Left ventricle myocardium inferior (tissue), 1 donor: ENCODE measurements at places on chromosomes 13 and 19. TPM values are rescaled to one million over a fixed set of nuclear protein-coding genes. Genes with fewer than 3 reads are reported as not detected.

GRCh38 chr13:112723771-112724170 lies 33.9 kb downstream of the ATP11A start:
- peaks cover 76% of the 10 kb centered on the region for H3K4me1 ChIP-seq
- H3K27me3 ChIP-seq = no peaks in the 10 kb centered on the region
- no peaks in the 10 kb centered on the region for H3K36me3 ChIP-seq

GRCh38 chr19:51386882-51387520 lies 773 bp downstream of the LIM2 start:
- no peaks in the 10 kb centered on the region for H3K4me1 ChIP-seq
- peaks cover 18% of the 10 kb centered on the region for H3K27me3 ChIP-seq
- no peak overlapping the region for H3K27ac ChIP-seq
- H3K4me3 ChIP-seq = no peak overlapping the region
- H3K36me3 ChIP-seq = no peaks in the 10 kb centered on the region
- no peak for DNase-seq

- H3K36me3 ChIP-seq = peaks cover 44% of the 10 kb centered on the region
- no peaks in the 10 kb centered on the region for H3K27me3 ChIP-seq
- H3K4me3 ChIP-seq = no peak overlapping the region
- no peak for DNase-seq
- H3K4me1 ChIP-seq = no peaks in the 10 kb centered on the region
Observed at GRCh38 chr19:17058236-17058635, 17.0 kb downstream of the HAUS8 start.

GRCh38 chr19:47470447-47471195 lies 1.1 kb downstream of the SLC8A2 start:
- no peak overlapping the region for H3K27ac ChIP-seq
- no peak overlapping the region for H3K4me3 ChIP-seq
- H3K4me1 ChIP-seq = peaks cover 7% of the 10 kb centered on the region
- peaks cover 94% of the 10 kb centered on the region for H3K27me3 ChIP-seq

- no peaks in the 10 kb centered on the region for H3K4me1 ChIP-seq
- H3K36me3 ChIP-seq = no peaks in the 10 kb centered on the region
- no peak overlapping the region for H3K4me3 ChIP-seq
- no peak overlapping the region for H3K27ac ChIP-seq
Observed at GRCh38 chr13:43464578-43465264, 322.1 kb downstream of the ENOX1 start.

DNA sequence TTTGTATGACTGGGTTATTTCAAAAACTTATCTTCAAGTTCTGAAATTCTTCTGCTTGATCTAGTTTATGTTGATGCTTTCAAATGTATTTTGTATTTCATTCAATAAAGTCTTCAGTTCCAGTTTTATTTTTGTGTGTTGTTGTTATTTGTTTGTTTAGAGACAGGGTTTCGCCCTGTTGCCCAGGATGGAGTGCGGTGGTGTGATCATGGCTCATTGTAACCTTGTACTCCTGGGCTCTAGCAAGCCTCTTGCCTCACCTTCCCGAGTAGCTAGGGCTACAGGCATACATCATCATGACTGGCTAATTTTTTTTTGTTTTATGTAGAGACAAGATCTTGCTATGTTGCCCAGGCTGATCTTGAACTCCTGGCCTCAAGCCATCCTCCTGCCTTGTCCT lies 40.3 kb upstream of the ARHGEF7 start:
- no peaks in the 10 kb centered on the region for H3K36me3 ChIP-seq
- H3K4me1 ChIP-seq = no peaks in the 10 kb centered on the region
- DNase-seq = no peak
- H3K4me3 ChIP-seq = no peak overlapping the region
- no peaks in the 10 kb centered on the region for H3K27me3 ChIP-seq

DNA sequence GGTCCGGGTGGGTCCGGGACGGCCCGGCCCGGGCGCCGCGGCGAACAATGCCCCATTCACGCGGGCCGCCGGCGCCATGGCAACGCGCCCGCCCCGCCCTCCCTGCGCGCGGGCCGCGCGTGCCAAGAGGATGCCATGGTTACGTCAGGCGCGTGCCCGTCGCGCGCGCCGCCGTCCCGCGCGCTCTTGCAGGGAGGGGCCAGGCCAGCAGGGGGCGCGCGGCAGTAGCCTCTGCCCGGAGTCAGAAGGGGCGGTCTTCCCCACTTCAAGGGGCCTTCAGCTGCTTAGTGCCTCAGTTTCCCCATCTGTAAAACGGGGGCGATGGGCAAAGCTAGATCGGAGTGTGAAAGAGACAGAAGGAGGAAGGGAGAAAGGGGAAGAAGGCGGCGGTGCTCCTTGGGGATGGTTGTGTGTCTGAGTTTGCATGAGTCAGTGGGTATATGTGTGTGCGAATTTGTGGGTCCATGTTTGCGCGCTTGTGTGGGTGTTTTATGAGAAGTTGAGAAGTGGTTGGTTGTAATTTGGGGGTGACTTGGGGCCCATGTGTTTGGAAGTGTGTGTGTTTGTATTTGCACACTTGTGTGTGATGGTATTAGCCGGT lies 11.6 kb upstream of the NFIX start:
- H3K27me3 ChIP-seq = no peaks in the 10 kb centered on the region
- no peak overlapping the region for H3K27ac ChIP-seq
- H3K4me1 ChIP-seq = peaks cover 24% of the 10 kb centered on the region
- H3K36me3 ChIP-seq = no peaks in the 10 kb centered on the region

DNA sequence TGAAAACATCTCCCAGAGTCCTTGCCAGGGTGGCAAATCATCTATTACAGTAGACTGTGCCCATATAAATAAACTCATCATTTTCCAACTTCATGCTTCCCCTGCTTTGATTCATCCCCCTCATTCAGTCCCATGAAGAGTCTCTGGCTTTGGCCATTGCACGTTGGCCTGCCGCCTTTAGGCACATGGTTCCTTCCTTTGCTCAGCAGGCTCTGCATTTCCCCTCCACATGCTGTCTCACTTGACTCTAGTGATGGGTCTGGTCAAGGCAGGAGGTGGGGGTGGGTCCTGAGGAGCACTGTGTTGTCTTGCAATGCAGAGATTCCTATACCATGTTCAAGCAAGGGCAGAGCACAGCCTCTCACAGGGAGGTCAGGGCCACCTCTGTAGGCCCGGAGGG lies 48.8 kb upstream of the ARGLU1 start:
- H3K27ac ChIP-seq = no peak overlapping the region
- no peaks in the 10 kb centered on the region for H3K36me3 ChIP-seq
- H3K27me3 ChIP-seq = no peaks in the 10 kb centered on the region
- peaks cover 13% of the 10 kb centered on the region for H3K4me1 ChIP-seq
- no peak overlapping the region for H3K4me3 ChIP-seq
- no peak for DNase-seq

The ZNF442 gene
- 3.4 TPM for total RNA-seq

The ZNF738 gene
- total RNA-seq = 3.3 TPM

The ZNF229 gene
- total RNA-seq = 5.3 TPM
